ENCODE measurements at places on chromosomes 2 and 18.

DNA sequence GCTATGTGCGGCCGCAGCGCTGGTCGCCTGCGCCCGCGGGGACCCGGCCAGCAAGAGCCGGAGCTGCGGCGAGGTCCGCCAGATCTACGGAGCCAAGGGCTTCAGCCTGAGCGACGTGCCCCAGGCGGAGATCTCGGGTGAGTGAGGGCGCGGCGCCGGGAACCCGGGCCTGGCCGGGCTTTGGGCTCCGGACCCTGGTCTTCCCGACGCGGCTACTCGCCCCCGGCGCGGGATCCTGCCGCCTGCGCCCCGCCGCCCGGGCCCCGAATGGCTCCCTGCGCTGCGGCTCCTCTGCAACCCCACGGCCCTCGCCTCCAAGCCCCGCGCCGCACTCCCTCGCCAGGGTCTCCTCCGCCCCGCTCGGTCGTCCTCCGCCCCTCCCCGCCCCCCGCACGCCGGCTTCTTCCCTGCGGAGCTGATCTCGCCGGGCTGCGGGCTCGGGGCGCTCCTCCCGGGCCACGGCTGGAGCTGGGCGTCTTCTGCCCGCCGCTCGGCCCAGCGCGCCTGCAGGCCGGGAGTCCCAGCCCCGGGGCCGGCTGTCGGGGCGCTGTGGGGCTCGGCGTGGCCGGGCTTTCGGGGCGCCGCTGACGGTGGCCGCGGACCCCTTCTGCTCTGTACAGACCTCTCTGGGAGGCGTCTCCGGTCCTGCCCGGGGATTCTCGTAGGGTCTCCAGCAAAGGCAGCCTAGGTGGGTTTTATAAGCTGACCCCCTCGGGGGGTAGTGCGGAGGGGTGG is 652 bp downstream of the GPC1 start:
- DNase-seq: no peak

GRCh38 chr18:76881744-76882143 is 59.4 kb downstream of the ZNF236 start:
- no peak for DNase-seq

DNA sequence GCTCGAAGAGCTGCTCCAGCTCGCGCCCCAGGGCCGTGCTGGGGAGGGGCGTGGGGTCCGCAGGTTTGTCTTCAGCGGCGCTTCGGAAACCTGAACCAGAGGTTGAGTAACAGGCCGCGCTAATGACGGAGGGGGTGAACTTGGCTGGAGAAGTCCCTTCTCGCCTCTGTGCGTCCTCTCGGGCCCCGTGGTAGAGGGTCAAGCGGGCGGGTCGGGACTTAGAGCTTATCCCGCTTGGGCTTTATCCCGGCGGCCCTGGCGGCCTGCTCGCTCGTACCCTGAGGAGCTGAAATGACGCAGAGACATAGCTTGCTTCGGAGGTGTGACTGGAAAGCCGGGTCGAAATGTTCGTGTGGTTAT is 479 bp downstream of the RNMT start:
- DNase-seq: no peak

DNA sequence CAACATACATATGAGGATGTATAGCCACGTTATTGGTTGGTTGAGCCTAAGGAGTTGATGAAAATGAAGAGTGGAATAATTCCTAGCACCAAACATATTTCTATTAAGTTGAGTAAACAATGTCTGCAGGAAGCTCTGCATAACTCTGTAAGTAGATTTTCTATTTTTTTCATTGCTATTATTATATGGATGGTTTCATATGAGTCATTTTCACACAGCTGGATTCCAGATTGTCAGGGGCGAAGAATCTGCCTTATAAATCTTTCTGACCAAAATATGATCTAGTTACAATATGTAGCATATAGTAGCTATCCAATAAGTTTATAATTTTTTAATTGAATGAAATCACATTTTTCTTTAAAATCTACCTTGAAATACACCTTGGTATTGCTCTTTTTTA is 468.0 kb upstream of the PKDCC start:
- no peak for DNase-seq

DNA sequence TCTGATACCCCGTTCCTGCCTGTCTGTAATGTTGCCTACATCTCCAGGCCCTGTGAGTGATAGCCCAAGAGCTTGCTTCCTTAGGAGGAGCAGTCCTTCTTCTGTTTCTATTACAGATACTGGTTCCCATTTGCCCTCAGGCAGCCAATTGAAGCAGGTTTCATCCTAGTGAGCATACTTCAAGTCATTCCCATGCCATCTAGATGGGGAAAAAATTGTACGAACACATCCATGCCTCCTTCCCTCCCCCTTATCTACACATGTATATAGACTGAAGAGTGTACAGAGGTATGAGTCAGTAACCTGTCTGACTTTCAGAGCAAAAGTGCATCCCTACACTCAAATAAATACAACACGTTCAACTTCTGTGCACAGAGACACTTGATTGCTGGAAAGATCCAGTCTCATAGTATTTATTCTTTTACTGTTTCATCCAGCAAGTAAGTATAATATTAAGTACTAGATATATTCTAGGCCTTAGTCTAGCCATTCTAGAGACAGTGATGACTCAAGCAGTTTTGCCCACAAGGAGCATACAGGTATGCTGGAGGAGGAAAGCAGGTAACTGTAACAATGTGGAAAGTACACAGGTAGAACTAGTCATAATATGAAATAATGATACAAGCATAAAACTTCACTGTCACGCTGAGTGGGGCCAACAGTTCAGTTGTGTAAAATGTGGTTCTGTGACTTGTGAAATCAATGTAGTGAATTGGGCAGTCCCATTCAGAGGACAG is 153.4 kb downstream of the MGAT5 start:
- no peak for DNase-seq

DNA sequence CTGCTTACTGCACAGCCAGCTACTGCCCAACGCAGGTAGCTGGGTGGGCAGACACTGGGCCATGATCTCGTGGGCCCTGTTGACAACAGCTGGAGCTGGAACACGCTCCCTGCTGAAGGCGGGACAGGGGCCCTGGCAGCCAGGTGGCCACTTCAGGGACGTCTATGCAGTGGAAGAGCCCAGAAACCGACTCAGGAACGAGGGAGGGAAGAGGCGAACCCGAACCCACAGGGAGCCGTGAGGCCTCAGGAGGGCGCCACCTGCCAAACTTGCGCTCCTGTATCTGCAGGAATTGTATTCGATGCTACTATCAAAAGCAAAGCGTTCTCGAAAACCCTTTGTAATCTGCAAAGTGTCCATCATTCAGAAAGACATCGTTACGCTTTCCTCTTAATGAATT is 198.4 kb downstream of the EIPR1 start:
- no peak for DNase-seq

GRCh38 chr18:59621027-59621426 is 76.2 kb downstream of the CCBE1 start:
- no peak for DNase-seq

DNA sequence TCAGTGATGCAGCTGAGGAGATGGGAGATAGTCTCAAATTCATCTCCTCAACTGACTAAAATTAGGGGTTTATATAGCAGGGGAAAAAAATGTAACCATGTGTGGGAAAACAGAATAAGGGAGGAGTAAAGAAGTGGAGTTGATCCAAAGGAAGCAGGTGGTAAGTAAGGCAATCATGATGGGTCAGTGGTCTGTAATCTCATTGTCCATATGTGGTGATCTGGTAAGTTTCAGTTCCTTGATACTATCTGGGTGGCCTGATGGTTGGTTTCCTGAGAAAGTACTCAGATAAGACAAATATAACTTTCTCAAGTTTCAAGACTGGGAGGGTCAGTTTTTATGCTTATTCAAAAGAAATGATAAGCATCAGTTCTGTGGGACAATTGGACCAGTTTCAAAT is 312.3 kb upstream of the KCNJ3 start:
- no peak for DNase-seq

- DNase-seq: no peak
Measured at GRCh38 chr2:25388491-25388890, 46.8 kb upstream of the DNMT3A start.

- no peak for DNase-seq
Measured at GRCh38 chr18:74261053-74261713, 30.6 kb downstream of the CYB5A start.

GRCh38 chr2:120177001-120177621 is 46.1 kb downstream of the TMEM185B start:
- no peak for DNase-seq

GRCh38 chr2:60675301-60675700 is 80.8 kb upstream of the PAPOLG start:
- no peak for DNase-seq

DNA sequence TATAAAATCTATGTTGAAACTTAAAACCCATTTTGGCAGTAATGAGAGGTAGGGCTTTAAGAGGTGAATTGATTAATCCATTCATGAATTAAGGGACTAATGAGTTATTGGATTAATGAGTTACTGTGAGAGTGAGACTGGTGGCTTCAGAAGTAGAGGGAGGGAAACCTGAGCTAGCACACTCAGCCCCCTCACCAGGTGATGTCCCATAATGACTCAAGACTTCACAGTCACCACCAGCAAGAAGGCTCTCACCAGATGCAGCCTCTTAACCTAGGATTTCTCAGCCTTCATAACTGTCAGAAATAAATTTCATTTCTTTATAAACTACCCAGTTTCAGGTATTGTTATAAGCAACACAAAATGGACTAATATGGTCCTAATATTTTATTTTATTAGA is 621.7 kb upstream of the ACVR2A start:
- no peak for DNase-seq

DNA sequence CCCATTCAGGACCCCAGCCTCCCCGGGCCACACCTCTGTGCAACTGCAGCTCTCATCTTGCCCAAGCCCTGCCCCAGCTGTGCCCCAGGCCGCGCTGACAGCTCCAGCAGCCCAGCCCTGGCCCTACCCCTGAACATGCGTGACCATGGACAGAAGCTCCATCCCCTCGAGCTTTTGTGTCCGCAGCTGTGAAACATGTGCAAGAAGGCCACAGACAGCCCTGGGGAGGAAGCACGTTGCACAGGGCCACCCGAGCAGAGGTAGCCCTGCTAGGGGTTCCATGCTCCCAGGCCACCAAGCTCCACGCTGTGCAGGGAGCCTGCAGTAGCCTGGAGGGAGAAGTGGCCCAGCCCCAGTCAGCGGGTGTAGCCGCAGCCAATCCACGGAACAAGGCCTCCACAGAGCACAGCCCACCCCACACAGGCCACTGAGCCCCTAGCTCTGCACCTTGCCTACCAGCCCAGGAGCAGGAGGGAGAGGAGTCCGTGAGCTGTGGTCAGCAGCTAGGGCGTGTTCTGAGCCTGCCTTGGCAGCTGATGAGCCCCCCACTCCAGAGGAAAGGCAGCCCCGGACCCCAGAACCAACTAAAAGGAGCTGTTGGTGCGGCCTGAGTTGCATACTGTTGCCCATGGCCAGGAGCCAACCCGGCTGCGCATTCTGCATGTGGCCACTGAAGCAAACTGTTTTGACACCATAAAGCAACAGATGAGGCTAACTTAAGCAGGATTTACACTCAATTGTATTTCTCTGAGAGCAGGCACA is 184.0 kb downstream of the SEPTIN10 start:
- DNase-seq: no peak

DNA sequence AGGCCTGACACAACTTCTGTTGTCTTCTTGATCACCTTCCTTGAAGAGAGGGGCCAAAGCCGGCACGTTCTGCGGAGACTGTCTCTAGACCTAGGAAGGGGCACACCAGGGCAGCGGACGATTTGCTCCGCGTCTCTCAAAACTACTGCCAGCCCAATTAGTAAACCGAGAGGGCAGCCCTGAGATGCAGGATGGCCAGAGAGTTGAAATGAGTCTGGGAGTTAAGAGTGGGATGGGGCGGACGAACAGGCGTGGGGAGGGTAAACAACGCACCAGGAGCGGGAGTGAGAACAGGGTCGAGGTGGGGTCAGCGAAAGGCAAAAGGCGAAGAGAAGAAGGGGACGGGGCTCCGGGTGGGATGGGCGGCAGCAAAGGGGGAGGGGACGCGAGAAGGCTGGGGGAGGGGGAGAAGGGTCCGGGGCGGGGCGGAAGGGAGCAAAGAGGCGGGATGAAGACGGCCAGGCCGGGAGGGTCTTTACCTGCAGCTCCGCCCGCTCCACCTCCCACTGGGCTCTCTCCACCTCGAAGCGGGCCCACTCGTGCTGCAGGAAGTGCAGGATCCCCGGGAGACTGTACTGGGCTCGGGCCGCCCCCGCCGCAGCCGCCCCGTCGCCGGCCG is 476 bp downstream of the STRN start:
- DNase-seq: peak; percentile 39

DNA sequence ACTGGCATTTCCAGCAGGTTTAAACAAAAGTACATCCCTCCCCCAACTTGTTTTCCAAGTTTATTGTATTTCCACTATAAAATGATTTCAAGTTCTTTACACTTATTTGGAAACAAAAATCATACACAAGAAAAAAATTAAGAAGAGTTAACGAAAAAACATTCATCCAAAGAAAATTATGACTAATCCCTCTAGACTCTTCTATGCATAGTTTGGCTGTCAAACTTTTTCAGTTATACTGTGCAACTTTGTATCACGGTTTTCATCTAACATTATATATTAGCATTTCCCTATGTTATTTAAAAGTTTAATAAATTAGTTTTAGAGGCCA is 627 bp downstream of the WDCP start:
- DNase-seq: no peak

DNA sequence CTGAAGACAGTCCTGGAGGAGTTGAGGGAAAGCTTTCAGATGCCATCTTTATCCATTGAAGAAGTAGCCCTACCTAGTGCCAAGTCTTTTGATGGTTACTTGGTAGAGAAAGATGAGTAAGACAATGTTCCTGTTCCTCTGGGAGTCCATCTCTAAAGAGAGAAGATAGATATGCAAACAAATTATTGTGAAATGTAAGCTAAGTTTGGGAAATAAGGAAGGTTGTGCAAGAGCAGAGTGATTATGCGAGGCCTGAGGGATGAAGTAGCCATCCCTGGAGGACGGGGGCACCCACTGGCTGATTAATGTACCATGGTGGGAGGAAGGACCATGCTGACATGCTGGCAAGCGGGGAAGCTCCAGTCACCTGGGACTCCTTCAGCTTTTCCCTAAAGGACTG is 994 bp upstream of the DTNA start:
- no peak for DNase-seq

DNA sequence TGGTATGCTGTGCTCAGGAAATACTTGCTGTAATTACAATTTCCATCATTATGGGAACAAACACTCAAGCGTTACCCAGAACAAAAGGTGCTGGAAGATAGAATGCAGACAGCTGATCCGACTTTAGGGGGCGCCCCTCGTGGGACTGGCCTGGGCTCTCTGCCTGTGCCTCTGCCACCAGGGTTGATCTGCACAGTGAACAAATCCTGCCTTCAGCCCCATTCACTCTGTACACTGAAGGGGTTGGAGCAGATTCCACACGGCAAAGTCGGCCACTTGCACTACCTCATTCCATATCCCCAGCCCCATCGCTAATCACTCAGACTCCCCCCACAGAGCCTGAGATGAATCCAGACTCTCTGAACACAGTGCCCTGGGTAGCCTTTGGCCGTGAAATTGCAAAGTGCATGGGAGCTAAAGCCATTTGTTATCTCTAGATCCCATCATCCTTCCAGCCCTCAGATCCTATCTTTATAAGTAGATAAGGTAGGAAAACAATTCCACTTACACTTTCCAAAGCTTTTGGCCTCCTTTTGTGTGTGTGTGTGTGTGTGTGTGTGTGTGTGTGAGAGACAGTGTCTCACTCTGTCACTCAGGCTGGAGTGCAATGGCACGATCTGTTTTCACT is 69.3 kb downstream of the INPP5D start:
- no peak for DNase-seq
